ENCODE measurements at places on chromosomes 4 and X. TPM values are rescaled to one million over a fixed set of nuclear protein-coding genes. Genes with fewer than 3 reads are reported as not detected.

- peaks cover 8% of the 10 kb centered on the region for H3K4me1 ChIP-seq
- H3K4me3 ChIP-seq: no peak overlapping the region
- H3K36me3 ChIP-seq: peaks cover 56% of the 10 kb centered on the region
- DNase-seq: no peak
- no peaks in the 10 kb centered on the region for H3K27me3 ChIP-seq
Measured at GRCh38 chr4:82851318-82851717, 39.6 kb downstream of the SEC31A start.

PLAC1 gene
- not detected for total RNA-seq

- no peak overlapping the region for H3K4me3 ChIP-seq
- no peaks in the 10 kb centered on the region for H3K27me3 ChIP-seq
- no peaks in the 10 kb centered on the region for H3K36me3 ChIP-seq
- H3K27ac ChIP-seq: no peak overlapping the region
Measured at GRCh38 chrX:97481228-97481627, 597.5 kb downstream of the RPA4 start.

SYTL5 gene
- not detected for total RNA-seq

CDX4 gene
- not detected for total RNA-seq

GRCh38 chr4:176778491-176778890 is 14.2 kb downstream of the VEGFC start:
- H3K4me3 ChIP-seq: no peak overlapping the region
- no peak for DNase-seq
- no peak overlapping the region for H3K27ac ChIP-seq
- no peaks in the 10 kb centered on the region for H3K4me1 ChIP-seq
- no peaks in the 10 kb centered on the region for H3K27me3 ChIP-seq

CDKL2 gene
- total RNA-seq: 0.60 TPM

GRCh38 chr4:16858275-16858752 is 40.1 kb downstream of the LDB2 start:
- no peak overlapping the region for H3K4me3 ChIP-seq
- H3K27me3 ChIP-seq: no peaks in the 10 kb centered on the region
- DNase-seq: no peak
- no peak overlapping the region for H3K27ac ChIP-seq

DNA sequence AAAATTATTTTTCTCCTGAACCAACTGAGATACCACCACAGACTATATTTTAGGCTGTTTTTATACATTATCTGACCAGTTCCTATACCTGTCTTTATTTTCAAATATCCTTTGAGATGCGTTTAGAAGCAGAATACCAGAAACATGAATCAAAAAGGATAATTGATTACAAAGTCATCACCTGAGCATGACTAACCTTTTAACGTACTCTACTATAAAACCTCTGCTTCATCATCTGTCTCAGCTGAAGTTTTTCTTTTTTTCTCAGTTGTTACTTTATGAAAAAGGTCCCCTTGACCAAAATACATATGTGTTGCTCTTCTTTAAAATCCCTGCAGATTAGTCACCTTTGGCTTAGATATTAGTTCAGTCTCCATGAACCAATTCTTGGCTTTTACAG is 109.8 kb downstream of the AMMECR1 start:
- DNase-seq: no peak
- no peaks in the 10 kb centered on the region for H3K27me3 ChIP-seq
- no peak overlapping the region for H3K4me3 ChIP-seq
- H3K4me1 ChIP-seq: peaks cover 5% of the 10 kb centered on the region
- H3K27ac ChIP-seq: no peak overlapping the region
- peaks cover 2% of the 10 kb centered on the region for H3K36me3 ChIP-seq

RNF113A gene
- 29.5 TPM for total RNA-seq

FIP1L1 gene
- 70.9 TPM for total RNA-seq

DNA sequence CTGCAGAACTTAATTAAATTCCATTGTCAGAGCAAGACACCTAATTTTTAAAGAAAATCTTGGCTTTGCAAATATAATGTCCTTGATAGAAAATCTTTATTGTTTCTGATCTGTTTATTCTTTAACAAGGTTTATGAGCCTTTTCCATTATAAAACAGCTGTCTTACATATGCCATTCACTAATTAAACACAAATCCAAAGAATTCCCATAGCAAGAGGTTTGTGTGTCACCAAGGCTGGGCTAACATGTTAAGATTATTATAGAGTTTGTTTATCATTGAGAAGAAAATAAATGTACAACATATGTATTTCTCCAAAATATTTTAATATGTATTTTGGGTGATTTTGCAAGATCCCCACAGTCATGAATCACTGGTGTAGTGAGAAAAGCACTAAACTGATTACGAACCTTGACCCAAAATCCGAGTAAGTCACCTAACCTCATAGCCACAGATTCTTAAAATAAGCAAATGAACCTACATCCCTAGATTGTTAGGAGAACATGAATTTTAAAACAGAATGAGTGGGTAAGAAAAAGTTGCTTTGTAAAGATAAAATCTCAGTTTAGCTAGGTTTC is 694.8 kb upstream of the INTU start:
- no peak overlapping the region for H3K27ac ChIP-seq
- H3K36me3 ChIP-seq: no peaks in the 10 kb centered on the region
- H3K4me1 ChIP-seq: no peaks in the 10 kb centered on the region
- DNase-seq: no peak

CPZ gene
- 0.21 TPM for total RNA-seq

GRCh38 chr4:88575186-88575585 is 17.1 kb upstream of the HERC3 start:
- no peaks in the 10 kb centered on the region for H3K4me1 ChIP-seq
- H3K36me3 ChIP-seq: no peaks in the 10 kb centered on the region
- no peak overlapping the region for H3K4me3 ChIP-seq

GRIA3 gene
- not detected for total RNA-seq

DNA sequence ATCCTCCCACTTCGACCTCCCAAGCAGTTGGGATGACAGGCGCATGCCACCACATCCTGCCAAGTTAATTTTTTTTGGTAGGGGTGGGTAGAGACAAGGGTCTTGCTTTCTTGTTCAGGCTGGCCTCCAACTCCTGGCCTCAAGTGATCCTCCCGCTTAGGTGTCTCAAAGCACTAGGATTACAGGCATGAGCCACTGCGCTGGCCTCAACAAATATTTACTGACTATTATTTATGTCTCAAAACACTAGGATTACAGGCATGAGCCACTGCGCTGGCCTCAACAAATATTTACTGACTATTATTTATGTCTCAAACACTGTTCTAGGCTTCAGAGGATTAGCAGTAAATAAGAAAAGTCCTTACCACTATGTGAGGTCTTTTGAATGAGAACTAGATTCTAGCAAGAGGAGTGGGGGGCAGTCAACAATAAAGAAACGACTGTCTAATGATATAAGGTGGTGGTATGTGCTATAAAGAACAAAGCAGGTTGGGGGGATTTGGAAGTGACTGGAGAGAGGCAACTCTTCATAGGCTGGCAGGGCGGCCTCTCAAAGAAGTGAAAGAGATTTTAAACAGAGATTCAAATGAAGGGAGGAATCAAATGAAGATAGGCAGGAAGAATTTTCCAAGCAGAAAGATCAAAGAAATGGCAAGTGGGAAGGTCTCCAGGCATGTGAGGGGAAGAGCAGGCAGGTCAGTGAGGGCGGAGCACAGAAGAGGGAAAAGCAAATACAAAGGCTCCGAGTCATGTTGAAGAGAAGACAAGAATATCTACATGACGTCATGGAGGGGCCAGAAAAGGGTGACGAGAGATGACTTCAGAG is 12.7 kb upstream of the ACSL1 start:
- no peak overlapping the region for H3K4me3 ChIP-seq
- H3K27me3 ChIP-seq: peaks cover 29% of the 10 kb centered on the region
- no peak for DNase-seq
